ENCODE measurements at places on chromosomes 5 and 9.

GRCh38 chr5:40041452-40041851 lies 616.7 kb upstream of the DAB2 start:
- no peak for DNase-seq

DNA sequence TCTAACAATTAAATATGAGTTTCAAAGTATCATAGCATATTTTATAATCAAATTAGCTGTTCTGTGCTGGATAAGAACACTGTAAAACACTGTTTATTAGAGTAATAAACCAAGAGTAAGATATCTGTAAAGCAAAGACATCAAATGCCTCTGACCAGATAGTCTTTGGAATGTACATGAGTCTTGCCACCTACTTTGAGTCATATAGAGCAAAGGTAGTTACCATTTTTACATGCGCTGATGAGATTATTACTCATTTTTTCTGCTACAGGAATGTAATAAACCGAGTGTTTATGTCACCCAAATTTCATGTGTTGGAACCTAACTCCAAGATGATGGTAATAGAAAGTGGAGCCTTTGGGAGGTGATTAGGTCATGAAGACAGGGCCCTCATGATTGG lies 654.5 kb downstream of the CETN3 start:
- DNase-seq = no peak

- DNase-seq = no peak
Measured at GRCh38 chr5:50623666-50624065, 42.8 kb upstream of the PARP8 start.

DNA sequence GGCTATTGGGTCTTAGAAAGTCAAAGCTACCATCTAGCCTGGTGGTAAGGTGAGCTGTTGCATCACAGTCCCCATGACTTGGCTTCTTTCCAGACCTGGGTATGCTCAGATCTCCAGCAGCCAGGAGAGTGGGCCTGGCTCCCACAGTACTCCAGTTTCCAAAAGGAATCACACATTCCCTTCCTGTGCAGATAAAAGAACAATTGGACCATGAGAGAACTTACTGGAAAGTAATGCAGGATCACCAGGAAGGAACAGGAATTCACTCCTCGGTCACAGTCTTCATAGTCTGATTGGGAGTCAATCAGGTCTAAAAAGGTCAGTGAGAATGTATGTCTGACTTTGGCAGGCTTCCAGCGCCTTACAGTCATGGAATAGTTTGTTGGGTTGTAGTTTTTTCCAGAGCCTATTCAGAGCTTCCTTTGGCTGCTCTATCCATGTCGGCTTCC lies 47.8 kb upstream of the CD180 start:
- peak; percentile 89 for DNase-seq

DNA sequence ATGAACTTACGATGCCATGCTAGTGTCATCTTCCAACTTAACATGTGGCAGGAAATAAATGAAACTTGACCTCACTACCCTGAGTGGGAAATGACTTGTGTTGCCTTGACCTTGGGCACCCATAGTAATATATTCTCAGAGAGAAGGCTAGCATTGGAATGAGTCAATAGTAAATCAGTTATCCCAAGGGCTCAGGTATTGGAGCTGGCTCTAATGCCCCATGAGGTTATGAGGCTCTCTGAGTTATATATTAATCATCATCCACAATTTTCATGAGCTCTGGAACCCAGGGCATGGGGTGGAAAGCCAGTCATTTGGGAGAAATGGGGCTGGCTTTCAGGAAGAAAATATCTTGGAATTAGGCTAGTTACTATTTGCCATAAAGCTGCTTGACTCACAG lies 42.4 kb upstream of the SMIM32 start:
- no peak for DNase-seq

DNA sequence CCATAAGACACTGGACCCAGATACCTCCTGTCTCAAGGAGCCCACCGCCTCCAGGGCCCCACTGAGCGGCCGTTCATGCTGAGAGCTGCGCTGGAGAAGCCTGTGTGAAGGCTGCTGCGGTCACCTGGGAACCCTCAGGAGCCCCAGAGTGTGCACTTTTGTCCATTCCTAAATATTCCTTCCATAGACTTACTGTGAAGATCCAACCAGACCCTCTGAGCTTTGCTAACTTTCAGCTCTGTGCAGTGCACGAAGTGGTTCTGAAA lies 119.5 kb downstream of the COL23A1 start:
- no peak for DNase-seq

DNA sequence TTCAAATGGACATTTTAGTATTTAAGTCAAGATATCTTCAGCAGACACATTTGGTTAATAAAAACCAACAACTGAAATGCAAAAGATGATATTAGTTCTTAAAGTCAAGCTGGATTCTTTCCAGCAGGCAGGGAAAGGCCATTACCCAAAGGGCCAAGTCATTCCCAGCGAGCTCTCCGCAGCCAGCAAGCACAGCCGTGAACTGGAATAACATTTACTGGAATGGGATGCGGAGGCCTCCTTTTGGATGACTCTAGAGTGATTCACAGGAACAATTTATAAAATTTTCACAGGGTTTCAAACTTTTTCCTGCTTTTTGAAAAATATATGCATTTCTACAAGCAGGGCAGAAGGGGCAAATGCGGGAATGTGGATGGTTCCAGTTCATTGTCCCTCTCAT lies 76.6 kb upstream of the DAB2 start:
- DNase-seq = peak; percentile 43

DNA sequence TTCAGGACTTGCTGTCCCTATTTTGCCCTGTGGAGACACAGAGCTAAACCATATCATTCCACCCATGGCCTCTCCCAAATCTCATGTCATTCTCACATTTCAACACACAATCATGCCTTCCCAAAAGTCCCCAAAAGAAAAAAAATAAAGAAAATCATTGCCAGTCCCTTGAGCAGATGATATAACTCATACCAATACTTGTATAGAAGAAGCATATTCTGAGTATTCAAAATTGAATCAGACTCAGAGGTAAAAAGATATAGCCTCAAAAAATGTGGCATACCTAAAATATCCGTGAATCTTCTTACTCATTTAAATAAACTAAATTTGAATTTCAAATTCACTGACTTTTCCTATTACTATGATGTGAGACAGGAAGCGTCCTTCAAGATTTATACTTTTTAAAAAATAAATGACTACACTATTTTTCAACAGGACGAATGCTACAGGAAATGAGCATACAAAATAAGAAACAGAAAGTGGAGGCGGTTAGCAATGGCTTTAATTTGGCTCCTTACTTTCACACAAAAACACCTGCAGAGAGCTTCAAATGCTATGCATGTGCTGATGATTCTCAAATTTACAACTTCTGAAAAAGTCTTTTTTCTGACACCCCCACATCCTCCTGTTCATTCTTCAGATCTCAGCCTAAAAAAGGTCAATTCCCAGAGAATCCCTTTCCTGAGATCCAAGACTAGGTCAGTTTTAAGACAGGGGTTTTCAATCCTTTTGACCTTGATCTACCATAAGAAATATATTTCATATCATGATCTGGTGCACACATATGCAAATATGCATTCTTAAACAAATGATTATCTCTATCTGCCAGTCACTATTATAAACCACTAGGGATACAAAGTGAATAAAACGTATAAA lies 39.6 kb upstream of the DMXL1 start:
- no peak for DNase-seq

GRCh38 chr5:5638211-5638610 lies 215.7 kb downstream of the ICE1 start:
- DNase-seq = no peak

DNA sequence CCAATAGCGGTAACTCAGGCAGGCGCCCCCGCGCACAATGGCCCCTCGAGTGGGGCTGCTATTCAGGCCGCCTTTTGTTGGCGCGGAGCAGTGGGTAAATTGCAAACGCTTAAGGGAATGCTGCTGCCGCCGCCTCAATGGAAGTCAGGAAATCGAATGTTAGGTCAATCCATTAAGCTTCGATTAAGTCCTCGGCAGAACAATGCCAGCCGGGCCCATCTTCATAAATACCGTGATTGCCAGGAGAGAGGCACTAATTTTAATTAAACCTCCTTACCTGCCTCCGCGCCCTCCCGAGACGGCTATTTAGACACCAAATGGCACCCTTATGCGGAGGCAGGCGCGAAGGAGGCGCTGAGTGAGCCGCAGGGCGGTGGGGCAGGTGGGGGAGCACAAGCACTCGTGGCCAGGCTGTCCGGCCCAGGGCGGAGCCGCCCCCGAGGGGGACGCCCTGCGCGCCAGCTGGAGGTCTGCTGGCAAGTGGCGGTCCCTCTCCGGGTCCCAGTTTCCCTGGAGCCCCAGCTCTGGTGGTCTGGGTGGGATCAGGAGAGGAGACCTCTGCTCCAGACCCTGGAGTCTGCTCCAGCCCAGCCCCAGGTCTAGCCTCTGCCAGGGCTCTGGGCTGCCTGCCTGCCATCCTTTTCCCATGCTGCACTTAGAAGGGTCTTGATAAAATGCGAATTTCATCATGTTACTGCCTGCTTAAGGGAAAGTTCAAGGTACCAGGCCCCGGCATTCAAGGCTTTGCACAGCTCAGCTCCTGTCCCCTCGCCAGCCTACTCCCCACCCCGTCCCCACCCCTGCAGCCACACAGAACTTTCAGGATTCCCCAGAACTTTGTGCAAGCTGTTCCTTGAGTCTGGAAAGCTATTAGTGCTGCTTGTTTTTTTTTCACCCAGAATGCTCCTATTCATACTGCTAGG lies 19.7 kb downstream of the NR5A1 start:
- no peak for DNase-seq

- no peak for DNase-seq
Measured at GRCh38 chr5:131169810-131170539, 769 bp upstream of the LYRM7 start.

DNA sequence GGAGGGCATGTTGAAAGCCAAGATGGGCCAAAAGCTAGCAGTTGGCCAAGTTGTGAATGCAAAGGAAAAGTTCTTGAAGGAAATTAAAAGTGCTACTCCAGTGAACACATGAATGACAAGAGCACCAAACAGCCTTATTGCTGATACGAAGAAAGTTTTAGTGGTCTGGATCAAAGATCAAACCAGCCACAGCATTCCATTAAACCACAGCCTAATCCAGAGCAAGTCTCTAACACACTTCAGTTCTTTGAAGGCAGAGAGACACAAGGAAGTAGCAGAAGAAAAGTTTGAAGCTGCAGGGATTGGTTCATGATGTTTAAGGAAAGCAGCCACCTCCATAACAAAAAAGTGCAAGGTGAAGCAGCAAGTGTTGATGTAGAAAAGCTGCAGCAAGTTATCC lies 71.6 kb downstream of the ERCC6L2 start:
- no peak for DNase-seq

DNA sequence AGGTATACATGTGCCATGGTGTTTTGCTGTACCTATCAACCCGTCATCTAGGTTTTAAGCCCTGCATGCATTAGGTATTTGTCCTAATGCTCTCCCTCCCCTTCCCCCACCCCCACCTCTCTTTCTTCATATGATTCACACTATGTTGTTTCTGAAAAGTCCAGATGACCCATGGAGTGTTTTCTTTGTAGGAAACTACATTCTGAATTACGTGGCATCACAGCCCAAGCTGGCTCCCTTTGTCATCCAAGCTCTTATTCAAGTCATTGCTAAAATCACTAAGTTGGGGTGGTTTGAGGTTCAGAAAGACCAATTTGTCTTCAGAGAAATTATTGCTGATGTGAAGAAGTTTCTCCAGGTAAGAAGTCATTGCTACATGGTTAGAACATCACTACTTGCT lies 30.4 kb downstream of the RANBP17 start:
- peak; percentile 11 for DNase-seq

DNA sequence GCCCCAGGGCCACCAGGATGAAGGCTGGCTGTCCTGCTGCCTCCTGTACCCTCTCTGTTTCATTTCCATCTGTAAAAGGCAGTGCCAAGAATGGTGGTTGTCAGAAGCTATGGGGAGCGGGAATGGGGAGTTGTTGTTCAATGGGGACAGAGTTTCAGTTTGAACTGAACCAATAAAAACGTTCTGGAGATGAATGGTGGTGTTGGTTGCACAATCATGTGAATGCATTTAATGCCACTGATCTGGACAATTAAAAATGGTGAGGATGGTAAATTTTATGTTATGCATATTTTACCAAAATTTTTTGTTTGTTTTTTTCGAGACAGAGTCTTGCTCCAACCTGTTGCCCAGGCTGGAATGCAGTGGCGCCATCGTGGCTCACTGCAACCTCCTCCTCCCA lies 58.1 kb downstream of the PTPDC1 start:
- DNase-seq = no peak

DNA sequence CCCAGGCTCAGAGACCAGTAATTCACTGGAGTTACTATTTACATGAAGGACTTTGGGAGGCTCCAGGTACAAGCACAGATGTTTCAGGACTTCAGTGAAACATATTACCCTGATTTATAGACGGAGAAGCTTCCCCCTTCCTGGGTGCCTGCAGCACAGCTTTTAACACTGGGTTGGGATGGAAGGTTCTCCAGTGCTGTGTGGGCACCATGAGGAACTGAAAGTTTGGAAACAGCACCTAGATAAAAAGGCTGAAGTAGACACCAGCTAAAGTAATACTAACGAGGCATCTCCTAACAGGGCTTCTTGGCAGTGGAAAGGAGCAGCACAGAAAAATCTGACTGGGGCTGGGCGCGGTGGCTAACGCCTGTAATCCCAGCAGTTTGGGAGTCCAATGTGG lies 70.7 kb downstream of the GCNT1 start:
- no peak for DNase-seq

- DNase-seq = no peak
Measured at GRCh38 chr9:15724612-15725011, 171.8 kb downstream of the CCDC171 start.

GRCh38 chr9:26722755-26723154 lies 169.8 kb downstream of the CAAP1 start:
- no peak for DNase-seq

GRCh38 chr5:149195962-149196361 lies 54.7 kb downstream of the ABLIM3 start:
- no peak for DNase-seq

DNA sequence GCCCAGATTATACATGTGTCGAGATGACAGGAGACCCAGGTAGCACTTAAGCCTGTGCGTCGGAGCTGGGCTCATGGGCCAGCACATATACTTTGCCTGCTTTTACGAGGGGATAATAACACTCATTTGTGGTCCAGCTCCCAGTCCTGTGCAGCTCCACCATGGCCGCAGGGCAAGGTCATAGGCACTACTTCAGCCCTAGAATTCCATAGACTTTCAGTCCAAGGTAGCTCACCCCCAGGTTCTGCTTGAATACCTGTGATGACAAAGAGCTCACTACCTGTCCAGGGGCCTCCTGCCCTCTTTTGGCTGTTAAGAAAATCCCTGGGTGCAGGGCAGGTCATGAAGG lies 1.7 kb downstream of the CORO2A start:
- no peak for DNase-seq

DNA sequence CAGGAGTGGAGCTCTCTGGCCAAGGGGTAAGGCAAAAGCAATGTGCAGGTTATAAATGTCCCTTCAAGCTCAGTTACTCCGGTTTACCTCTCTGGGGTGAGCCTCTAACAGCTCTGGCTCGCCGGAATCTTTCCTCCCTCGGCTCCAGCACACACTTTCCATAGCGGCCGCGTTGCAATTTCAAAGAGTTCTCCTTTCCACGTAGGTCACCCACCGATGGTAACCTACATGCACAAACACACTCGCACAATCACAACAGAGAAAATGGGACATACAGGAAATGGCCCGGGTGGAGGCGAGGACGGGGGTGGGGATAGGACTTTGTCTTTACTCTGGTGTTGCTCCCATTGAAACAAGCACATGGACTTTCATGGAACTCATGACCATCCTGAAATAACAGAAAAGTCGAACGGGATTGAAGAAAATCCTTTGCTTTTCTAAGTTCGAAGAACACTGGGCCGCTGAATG lies 1.2 kb downstream of the LHFPL2 start:
- no peak for DNase-seq
